ENCODE measurements at places on chromosomes 1 and 21.

DNA sequence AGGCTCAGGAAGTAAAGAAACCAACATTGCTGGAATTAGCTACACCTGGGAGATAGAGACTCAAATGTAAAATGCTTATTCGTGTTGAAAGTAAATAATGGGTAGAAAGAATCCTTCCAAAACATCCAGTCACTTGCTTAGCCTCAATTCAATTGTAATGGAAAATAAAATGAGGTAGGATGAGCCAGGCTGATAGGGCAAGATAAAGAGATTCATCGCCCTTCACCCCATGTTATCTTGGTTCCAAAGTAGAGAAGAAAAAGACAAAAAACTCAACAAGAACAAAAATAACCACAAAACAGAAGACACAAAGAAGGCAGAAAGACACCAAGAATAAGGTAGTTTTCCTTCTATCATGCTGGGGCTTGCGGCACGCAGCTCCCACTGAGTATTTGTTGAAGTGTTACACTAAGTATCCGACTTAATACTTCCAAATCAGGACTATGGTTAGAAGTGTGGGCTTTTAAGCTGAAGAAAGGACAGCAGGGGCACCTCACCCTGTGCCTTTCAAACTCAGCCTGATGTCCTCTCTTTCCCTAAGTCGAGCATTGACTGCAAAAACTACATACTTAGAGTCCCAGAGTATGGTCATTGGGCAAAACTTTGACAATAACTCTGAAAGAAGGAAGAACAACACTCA lies 202.1 kb downstream of the VAV3 start:
- no peak for DNase-seq

GRCh38 chr1:185492089-185492825 lies 175.2 kb upstream of the IVNS1ABP start:
- DNase-seq, result no peak

DNA sequence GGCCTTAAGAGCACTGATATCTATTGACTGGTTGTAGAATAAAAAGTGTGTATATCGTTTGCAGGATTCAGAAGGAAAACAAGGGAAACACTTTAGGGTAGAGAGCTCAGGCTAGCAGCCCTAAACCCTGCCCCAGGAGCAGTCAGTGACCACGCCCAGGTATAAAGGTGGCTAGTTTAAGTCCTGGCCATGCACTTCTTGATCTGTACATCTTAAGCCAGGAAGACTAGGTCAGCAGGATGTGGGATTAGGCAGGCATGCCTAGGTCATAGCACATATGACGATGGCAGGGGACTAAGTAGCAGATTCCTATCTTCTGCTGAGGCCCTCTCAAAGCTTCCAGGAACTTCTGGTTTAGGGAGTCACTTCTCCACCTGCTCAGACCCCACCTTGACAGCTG lies 158.0 kb upstream of the CD34 start:
- DNase-seq, result no peak

DNA sequence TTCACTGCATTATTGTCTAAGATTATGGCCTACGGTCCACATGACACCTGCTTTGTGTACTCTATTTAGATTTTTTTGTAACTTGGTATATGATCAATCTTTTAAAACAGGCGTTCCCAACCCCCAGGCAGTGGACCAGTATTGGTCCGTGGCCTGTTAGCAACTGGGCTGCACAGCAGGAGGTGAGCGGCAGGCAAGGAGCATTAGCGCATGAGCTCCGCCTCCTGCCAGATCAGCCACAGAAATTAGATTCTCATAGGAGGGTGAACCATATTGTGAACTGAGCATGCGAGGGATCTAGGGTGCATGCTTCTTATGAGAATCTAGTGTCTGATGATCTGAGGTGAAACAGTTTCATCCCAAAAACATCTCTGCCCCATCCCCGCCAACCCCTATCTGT lies 228.4 kb upstream of the NR5A2 start:
- no peak for DNase-seq

DNA sequence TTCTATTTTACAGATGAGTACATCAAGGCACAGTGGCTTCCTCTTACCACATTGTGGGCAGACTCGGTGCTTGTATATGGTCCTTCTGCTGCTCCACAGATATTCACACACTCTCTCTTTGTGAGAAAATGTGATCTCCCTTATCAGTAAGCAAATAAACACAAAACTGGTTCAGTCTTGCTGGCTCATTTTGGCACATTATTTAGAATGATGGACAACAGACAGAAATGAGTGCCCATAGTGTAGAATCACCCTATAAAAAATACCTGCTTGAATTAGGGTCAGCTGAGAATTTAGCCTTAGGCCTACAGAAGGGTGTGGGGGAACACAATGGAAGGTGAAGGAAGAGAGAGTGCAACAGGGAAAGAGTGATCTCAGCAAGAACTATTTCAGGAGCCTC lies 423.1 kb downstream of the HLX start:
- no peak for DNase-seq

DNA sequence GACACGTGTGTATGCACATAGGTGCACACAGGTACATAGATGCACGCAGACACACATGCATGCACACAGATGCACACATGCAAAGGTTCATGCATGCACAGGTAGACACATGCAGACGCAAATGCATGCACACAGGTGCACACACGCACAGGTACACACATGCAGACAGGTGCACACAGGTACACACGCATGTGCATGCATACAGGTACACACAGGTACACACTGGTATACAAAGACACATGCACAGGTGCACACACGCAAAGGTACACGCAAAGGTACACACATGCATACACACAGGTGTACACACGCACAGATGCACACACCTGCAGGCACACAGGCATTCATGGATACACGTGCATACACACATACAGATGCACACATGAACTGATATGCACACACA lies 8.8 kb downstream of the NOC2L start:
- DNase-seq, result no peak

DNA sequence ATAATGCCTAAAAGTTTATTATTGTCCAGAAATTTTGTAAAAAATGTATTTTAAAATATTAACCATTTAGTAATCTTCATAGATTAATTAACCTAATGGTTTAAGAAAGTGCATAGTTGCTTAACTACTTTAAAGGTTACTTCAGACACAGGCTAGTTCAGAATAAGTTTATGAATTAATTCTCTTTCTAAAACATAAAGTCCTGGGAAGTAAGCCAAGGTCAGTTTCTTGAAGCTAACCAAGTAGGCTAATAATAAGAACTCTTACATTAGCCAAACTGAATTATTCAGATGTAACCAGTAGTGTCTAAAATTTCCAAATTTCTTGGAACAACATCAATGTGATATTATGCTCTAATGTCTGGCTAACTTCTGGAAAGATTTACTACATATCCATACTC lies 790.4 kb downstream of the NCAM2 start:
- no peak for DNase-seq

GRCh38 chr1:48645883-48646282 lies 130.8 kb downstream of the BEND5 start:
- DNase-seq, result no peak

DNA sequence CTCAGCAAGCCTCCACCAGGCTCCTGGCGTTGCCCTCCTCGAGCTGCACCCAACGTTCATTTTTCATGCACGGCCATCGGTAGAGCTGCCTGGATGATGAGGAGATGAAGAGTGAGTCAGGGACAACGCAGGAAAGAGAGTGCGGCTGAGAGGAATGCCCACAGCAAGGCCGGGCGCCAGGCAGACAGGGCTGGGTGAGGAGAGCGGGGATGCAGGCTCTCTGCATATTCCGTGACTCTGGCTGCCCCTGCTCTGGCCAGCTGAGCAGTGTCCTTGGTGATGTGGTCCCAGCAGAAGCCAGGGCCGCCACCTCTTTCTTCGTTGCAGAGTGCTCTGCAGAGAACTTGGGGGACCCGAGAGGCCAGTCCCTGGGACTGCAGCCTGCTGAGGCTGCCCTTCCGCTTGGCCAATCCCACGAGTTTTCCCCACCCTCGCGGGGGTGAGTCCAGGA lies 10.8 kb downstream of the UMODL1 start:
- no peak for DNase-seq

DNA sequence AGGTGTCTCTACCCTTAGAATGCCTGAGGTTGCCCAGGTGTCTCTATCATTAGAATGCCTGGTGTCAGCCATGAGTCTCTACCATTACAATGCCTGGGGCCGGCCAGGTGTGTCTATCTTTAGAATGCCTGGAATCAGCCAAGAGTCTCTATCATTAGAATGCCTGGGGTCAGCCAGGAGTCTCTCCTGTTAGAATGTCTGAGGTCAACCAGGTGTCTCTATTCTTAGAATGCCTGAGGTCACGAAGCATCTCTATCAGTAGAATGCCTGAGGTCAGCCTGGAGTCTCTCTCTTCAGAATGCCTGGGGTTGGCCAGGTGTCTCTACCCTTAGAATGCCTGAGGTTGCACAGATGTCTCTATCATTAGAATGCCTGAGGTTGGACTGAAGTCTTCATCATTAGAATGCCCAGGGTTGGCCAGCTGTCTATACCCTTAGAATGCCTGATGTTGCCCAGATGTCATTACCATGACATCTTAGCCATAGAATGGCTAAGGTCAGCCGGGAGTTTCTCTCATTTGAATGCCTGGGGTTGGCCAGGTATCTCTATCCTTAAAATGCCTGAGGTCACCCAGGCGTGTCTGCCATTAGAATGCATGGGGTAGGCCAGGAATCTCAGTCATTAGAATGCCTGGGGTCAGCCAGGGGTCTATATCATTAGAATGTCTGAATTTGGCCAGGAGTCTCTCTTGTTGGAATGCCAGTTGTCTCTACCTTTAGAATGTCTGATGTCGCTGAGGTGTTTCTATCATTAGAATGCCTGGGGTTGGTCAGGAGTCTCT lies 44.0 kb downstream of the RNF187 start:
- DNase-seq, result no peak

DNA sequence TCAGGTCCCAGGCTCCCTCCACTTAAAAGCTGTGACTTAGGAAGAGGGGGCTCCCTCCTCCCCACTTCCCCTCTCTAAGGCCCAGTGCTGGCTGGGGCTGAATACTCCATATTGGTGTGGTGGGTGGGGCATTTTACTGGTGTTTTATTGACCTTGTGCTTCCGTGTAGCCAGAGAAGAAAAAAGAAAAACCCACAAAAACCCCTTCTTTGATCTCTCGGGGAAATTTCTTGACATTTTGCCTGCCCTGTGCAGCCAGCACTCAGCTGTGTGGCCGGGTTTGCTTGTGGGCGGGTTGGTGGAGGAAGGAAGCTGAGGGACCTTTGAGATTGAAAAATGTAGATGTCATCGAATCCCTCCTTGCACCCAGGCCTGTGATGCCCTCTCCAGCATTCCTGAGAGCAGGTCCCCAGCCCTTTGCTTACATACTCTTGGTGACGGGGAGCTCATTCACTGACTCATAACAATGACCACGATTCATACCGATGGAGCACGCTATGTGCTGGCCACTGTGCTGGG lies 24.8 kb downstream of the TNFRSF8 start:
- no peak for DNase-seq

DNA sequence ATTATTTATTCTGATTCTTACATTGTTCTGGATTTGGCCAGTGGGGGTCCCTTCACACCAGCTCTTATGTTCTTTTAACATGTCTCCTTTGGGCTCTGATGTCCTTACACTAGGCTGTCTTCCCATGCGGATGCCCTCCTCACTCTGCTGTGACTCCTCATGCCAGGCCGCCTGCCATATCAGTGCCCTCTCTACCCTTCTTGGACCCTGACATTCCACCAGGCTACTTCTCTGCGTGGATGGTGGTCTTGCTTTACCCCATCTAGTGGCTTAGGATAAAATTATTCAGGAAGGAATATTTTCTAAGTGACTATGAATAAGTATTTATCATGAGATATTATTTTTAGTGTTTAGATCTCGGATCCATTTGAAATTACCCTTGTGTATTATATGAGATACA lies 21.2 kb downstream of the ATF6 start:
- DNase-seq, result no peak

DNA sequence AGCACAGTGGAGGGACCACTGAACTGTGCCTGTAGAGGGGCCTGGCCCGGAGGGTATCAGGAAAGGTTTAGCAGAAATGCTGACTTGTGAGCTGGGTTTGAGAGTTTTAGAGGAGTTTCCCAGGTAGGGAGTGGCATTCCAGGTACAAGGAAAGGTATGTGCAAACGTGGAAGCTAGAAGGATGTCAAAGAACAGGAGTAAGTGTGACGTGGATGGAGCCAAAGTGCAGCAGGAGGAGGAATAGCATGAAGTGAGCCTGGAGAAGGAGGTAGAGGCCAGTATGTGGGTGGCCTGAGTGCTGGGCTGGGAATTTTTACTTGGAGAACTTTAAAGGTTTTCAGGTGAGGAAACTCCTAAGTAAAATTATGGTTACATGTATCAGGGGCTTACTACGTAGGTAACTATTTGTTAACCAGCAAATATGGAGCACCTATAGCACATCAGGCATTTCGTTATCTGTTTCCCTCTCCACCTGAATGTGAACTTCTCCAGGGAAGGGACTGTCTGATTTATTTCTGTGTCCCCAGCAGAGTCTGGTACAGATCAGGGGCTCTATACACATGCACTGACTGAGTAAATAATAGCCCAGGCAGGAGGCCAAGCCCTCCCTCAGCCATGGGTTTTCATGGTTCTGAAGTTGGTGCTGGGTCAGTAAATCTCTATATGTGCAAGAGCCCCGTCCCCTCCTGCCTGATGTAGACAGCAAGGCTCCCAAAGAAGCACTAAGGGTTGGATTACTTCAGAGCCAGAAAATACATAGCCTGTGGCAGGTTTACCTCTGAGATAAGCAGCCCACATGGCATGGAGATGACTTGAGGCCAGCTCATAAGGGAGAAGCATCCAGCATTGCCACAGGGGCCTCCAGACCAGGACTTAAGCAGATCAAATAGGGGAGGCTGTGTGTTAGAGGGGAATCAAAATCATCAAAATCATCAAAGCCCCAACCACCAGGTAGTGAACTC lies 43.4 kb downstream of the CDCP2 start:
- DNase-seq, result no peak

DNA sequence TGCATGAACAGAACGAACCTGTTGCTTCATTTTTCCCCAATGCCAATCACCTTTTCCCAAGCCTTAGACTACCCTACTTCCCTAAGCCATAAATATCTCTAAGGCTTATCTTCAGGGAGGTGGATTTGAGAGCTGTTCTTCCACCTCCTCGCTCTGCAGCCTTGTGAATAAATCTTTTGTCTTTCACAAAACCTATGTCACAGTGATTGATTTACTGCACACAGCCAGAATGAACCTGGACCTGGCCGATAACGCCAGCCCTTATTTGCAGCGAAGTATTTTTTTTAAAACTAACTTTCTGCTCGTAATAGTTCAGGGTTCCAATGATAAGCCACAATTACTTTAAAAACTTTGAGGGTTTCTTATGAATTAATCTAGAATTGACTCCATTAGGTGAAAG lies 632.6 kb downstream of the PTPRU start:
- no peak for DNase-seq

All from LHCN-M2 (cell line).